ENCODE measurements at places on chromosomes 2 and 18. TPM values are rescaled to one million over a fixed set of nuclear protein-coding genes. Genes with fewer than 3 reads are reported as not detected.
A peak's percentile ranks its signal among the peaks of the same experiment; 100 is the strongest.

- DNase-seq = no peak
Measured at GRCh38 chr2:56326346-56326741, 142.6 kb downstream of the CCDC85A start.

TRABD2A gene
- total RNA-seq = 0.21 TPM

- peak; percentile 93 for DNase-seq
Measured at GRCh38 chr18:11500153-11501122, 109.0 kb upstream of the SLC35G4 start.

DNA sequence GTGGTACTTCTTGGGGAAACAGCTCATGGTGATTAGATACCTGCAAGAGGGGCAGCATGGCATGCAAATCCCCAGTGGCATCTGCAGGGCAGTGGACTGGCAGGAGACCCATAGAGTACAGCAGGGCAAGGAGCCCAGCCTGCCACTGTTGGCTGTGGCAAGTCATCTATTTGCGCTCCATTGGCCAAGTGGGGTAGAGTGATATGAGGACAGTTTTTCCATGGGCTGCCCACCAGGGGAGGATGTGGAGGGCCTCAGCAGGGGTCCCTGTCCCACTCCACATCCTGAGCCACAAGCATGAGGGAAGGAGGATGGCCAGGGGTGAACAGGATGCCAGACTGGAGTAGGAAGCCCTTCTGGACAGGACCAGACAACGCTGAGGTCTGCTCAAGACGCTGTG is 50.9 kb upstream of the OTOF start:
- no peak for DNase-seq

DNA sequence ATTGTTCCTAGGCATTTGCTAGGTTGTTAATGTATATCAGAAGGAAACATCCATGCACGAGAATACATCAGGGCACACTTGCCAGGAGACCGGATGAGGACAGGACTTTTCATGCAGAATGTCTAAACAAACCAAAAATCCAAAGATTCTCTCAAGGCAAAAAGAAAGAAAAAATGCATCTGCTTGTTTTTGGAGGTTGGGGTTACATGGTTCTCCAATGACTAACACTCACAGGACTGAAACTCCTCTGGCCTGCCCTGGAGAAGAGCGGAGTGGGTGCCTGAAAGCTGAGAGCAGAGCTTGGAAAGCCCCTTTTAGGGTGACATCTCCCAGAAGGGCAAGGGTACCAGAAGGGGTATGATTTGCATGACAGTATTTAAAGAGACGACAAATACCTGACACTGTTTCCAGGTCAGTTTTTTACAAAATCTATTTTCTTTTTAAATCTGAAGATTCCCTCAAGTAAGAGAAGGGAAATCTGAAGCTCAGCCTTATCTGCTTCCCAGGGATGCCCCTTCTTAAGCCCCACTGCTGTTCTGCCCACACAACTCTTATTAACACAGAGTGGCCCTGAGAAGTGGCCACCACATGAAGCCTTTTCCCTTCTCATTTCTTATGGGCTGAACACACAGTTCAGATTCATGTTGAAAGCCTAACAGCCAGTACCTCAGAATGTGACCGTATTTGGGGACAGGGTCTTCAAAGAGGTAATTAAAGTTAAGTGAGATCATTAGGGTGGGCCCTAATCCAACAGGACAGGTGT is 216.4 kb downstream of the STK39 start:
- no peak for DNase-seq

VWC2L gene
- total RNA-seq = not detected

GRCh38 chr2:31078011-31078410 is 60.2 kb downstream of the GALNT14 start:
- DNase-seq = peak; percentile 21

DNA sequence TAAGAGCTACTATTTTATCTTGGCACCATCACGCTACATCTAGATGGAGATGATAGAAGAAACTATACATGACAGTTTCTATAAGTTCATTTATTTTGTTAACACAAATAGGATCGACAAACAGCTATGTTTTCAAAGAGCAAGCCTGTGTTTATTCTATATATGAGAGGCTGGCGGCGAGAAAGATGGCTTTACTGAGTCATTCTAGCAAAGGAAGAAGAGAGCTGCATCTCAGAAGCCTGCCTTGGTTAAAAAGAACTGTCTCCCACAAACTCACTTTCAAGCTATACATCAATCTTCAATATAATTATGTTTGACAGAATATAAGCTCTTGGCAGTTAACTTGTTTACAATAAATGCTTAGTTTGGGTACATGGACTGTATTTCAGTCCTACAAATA is 13.0 kb downstream of the SATB2 start:
- DNase-seq = no peak

BCL2L11 gene
- 40.4 TPM for total RNA-seq

- no peak for DNase-seq
Measured at GRCh38 chr18:2887470-2887869, 40.7 kb downstream of the EMILIN2 start.

ERICH2 gene
- not detected for total RNA-seq

DNA sequence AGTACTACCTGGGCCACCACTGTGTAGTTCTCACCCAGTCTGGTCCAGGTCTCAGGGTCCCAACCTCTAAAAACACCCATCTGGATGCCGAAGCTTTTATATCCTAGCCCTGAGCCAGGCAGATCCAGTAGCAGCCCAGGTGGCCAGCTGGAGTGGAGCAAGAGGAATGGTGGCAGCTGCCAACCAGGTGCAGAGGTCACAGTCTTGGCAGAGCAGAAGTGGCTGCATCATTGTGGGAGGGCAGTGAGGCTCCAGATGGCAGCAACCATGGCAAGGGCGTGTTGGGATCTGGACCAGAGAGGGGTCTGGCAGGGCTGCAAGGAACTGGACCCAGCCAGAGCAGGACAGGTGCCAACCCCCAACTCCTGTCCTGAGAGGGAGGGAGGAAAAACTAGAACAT is 72.2 kb upstream of the AGAP1 start:
- no peak for DNase-seq

- DNase-seq = no peak
Measured at GRCh38 chr2:55839182-55839819, 84.3 kb downstream of the EFEMP1 start.

DNA sequence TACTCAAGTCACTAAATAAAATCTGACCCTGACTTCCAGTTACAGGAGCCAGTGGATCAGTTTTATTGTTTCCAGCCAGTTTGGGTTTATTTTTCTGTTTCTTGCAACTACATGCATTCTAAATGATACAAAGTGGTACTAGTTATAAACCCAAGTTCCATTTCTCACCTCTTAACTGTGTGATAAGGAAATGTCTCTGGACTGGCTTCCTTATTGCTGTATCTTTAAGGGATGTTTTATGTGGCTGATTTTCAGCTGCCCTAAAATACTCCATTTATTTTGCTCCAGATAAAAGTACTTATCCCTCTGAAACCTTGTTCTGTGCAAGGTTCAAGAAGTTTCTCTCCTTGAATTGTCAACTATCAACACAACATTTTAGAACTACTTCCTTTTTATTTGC is 107.9 kb upstream of the DLX2 start:
- no peak for DNase-seq

GCFC2 gene
- 13.2 TPM for total RNA-seq

SLC9A4 gene
- not detected for total RNA-seq

DNA sequence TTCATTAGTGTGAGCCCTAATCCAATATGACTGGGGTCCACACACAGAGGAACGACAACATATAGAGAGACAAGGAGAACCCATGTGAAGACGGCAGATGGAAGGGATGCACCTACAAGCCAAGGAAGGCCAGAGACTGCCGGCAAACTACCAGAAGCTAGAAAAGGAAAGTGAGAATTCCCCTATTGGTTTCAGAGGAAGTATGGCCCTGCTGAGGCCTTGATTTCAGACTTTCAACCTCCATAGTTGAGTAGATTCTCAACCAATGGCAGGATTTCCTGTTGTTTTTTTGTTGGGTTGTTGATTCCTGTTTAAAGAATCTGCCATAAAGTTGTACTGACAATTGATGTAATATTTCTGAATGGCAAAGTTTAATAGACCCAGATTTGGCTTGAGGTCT is 241.5 kb downstream of the SATB2 start:
- DNase-seq = no peak

DNA sequence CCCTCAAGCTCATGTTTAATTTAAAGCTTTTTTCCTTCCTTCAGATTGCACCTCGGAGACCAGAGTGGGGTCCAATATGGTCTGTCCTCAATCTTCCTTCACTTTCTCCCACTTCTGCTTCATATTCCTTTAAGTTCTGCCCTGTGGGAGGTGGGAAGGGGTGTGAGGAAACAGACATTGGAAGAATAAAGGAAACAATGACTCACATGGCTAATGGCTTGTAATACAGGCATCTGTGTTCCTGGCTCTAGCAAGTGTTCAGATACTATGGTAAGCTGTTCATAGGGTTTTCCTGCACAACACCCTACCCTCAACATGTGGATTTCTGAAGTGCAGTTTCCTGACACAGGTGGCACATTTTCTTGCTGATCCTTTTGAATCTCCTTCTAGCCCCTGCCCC is 209.5 kb downstream of the PIK3C3 start:
- no peak for DNase-seq

DNA sequence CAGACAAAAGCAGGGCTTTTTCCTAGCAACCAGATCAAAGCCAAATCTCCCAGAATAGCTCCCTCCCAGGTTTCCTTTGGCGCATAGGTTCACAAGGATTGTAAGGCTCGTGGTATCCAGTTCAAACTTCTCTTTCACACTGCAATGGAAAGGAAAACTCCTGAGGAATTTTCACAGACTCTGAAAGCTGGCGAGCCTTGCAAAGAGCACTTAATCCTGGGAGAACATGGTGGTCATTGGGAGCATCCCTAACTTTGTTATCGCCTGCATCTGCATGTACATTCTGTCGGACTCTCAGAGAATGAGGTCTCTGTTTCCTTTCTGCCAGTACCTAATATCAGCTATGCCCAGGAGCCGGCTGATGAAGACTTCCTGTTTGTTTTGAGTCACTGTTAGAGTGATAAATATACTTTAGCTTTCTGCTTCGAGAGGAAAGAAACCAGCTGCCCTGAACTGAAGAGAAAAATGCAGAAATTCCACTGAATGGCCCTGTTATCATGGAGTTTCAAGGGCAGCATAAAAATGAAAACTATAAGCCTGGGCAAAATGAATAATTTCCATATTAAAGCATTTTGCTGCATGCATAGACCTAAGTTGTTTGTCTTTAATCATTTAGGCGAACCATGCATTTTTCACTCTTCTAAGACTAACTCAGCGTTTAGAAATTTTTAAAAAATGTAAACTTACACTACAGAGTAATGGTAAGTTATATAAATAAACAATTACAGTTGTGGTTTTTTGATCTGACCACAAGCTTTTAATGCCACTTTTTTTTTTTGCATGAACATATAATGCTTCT is 76.4 kb upstream of the ZEB2 start:
- no peak for DNase-seq

DNA sequence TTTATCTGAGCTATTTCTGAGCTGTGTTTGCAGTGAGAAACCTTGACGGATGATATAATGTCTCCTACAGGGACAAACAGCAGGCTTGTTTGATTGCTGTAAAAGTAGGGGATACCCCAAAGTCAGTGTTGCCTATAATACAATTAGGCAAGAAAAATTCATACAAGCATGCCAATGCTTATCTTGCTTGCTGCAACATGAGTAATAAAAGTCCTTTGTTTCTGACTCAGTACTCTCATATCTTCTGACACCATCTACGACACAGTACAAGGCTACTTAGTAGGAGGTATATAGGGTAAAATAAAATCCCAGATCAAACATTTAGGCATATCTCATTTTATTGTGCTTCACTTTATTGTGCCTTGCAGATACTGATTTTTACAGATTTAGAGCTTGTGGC is 33.0 kb downstream of the ERBB4 start:
- DNase-seq = no peak

TRIB2 gene
- 146 TPM for total RNA-seq

C2orf66 gene
- 0.27 TPM for total RNA-seq

GRCh38 chr2:30695749-30696148 is 111.5 kb downstream of the CAPN13 start:
- peak; percentile 72 for DNase-seq

CBLN2 gene
- not detected for total RNA-seq

DNA sequence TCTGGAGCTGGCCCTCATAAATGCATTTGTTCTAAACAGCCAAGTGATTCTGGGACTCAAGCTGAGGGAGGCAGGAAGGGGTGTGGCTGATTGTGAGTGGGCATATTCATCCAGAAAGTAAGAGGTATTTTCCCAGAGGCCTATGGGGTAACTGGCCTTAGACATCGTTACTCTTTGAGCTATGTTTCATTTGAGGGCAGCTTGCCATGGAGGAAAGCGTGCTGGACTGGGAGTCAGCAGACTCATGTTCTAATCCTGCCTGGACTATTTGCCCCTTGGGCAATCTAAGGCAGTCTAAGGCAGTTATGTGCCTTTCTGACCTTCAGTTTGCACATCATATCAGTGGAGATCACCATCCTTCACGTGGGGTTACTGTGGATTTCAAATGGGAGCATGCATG is 93.5 kb upstream of the SLC14A2 start:
- no peak for DNase-seq

ACTR3 gene
- total RNA-seq = 265 TPM

DNA sequence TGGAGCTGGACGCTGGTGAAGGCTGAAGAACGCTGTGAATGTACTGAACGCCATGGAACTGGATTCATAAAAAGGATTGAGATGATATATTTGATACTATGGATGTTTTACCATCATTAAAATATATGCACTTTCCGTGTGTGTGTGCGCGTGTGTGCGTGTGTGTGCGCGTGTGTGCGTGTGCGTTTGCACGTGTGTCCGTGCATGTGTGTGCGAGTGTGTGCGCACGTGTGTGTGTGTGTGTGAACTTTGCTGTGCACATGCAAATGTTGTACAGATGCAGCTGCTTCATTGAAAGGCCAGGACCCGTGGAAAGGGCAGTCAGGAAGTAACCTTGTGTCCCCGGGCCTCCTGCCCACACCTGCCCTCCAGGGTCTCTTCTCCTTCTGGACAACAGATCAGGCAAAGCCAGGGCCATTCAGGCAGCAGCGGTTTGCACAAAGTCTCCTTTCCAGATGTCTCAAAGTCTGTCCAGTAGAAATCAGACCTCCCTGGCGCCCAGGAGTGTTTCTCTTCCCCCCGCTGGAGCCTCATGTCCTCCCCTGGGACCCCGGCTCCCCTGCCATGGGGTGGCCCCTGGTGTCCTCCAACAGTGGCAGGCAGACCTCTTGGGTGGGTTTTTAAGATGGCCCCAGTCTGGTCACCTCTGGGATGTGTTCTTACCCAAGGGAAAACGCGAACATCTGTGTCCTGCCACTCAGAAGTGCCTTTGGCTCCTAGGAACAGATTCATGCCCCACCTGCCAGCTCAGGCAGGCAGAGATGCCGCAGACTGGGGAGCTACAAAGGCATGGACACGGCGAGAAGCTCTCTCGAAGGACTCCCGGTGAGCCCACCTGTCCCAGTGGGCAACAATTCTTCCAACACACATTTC is 86.1 kb upstream of the GPC1 start:
- DNase-seq = no peak

GPC1 gene
- total RNA-seq = 149 TPM

All from osteocyte (in vitro differentiated cells).